ENCODE measurements at places on chromosomes 4 and X.
A peak's percentile ranks its signal among the peaks of the same experiment; 100 is the strongest.

DNA sequence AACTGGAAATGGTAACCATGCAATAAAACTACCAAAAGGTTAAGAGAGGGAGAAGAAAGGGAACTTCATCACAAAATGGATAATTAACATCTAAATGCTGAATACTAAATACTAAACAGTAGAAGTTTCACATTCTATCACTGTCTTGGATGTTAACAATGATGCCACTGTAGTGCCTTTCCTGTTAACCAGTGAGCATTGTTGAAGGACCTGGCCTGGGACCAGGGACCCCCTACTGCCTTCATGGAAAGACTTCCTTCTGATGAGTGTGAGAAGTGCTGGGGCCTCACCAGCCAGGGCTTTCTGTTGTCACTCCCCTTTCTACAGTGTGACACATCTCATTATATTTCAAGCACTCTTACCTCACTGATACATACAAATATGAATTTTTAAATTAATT, 739.3 kb upstream of the FTHL17 start:
- no peak for DNase-seq

GRCh38 chrX:119475389-119476101, 7.3 kb downstream of the SLC25A5 start:
- DNase-seq, result no peak

GRCh38 chrX:16063141-16063540, 60.2 kb upstream of the GRPR start:
- DNase-seq, result no peak

GRCh38 chrX:68846536-68846935, 17.7 kb downstream of the EFNB1 start:
- no peak for DNase-seq

DNA sequence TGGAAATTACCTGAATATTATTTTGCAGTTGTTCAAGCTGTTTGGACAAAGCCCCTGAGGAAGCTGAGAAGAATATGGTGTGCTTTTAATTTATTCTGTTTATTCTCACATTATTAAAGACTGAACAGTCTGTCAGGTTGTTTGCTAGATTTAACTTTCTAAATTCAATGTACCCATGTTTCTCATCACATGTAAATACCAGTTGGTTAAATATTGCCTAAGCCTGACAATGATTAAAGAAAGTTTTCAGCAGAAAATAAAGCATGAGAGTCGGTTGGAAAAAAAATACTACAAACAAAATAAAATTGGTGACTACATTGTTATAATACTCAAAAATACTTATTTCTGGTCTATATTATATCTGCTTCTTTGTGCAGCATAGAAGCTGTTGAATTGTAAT, 1974.7 kb downstream of the ARAP2 start:
- no peak for DNase-seq

- no peak for DNase-seq
Observed at GRCh38 chr4:150385606-150386005, 196.3 kb upstream of the MAB21L2 start.

DNA sequence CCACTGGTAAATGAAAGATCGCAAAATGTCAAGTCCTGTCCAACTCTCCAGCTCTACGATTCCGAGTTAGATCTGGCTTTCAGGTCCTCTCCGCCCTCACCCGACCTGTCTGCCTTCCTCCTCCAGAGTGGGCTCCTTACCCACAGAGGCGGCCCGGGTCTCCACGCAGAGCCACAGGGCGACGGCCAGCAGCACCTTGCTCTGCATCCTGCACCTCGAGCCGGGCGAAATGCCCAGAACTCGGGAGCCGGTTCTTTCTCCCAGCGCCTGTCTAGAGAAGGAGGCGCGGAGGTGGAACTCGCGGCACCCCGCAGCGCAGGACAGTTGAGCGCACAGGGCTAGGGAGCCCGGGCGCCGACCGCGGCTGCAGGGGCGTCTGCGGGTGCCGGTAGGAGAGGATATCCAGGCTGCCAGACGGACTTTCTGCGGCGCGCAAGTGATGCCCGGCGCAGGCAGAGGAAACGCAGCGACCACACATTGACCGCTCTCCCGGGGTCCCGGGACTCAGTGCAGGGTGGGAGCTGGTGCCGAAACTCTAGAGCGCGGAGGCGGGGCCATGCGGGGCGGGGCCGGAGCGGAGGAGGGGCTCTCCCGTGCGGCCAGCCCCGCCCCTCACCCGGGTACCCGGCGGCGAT, at the start of gene KDR:
TSS of gene KDR (minus strand) at position 509 of the 635 bp plus-strand sequence. CDS start at position 207, 302 bp downstream.
- no peak for DNase-seq

DNA sequence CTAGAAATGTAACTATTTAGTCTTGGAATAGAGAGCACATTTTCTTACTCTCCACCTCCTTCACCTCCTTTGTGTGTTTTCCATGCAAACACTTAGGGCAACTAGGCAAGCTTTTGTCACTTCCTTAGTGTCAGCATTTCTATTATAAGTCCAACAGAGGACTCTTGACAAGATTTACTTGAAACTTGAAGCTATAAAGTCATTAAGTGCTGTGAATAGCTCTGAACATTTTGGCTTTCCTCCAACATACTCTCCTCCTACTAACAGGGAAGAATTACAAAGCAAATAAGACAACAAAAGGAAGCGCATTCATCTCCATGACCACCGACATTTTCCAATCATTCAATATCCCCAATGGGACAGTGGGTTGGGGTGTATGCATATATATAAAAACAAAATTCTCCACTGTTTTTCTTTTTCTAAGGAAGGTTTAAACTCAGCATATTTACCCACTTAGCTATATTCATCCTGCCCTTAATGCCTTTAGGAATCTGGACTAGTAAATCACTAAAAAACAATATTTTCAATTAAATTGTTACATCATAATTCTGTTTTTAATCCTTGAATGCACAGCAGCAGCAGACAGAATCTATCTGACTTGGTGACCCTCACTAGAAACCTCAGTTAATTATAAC, 264.6 kb downstream of the SNCA start:
- DNase-seq, result no peak

DNA sequence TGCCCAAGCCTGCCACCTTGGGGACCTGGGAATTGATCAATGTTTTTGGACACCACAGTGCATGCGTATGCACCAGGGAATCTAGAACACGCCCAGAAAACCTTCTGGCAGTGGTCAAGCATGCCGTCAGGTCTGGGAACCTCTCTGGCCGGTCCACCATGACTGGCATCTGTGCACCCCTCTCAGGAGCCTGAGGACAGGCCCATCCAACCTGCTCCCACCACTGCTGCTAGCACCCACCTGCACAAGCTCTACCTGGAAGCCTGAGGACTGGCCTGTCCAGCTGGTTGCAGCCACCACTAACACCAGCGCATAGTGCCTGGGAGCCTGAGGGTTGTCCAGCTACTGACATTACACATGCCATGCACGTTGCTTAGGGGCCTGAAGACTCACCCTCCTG, 162.1 kb upstream of the GALNTL6 start:
- DNase-seq, result no peak

DNA sequence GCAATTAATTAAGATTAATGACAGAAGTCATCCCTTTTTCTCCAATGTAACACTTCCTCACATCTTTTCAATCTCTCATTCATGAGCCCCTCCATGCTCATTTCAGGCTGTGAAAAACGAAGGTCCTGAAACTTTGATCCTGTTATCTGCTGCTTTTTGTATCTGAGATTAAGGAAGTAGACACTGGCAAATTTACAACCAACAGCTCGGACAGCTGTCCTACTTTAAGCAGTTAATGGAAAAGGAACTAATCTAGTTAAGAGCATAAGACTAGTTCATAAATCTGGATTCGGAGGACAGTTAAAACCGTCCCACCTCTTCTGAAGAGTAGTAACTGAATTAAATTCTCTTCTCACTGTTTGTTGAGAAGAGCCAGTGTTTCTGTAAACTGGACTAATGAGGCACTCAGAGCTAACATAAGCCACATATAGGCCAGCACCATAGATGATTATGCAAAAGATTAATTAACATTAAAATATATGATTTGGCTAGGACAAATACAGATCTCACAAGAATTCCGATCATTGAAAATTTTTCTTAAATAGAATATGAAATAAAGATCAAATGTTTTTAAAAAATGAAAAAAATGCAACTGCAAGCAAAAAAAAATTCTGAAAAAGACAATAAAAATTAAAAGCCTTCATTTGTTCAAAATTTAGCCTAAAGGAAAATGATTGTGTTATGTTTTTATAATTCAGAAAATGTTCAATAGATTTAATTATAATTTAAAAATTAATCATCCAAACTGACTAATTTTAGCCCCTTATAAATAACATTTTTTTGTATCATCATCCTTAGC, 114.4 kb downstream of the ANTXR2 start:
- no peak for DNase-seq

DNA sequence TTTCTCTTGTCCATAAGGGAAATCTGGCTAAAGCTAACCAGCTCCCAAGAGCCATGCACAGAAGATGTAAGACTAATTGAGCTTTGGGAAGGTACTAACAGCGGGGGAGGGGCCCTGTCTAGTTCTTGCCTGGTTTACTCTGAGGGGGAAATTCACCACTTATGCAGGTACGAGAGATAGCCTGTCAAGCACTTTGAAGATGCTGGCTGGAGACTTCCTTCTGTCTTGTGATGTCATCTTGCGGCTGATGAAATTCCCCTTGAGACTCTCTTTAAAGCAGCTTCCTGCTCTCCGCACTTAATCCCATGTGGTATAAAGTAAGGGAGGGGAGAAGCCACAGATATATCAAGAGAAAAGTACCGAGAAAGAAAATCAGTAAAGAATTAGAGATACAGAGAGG, 345.3 kb downstream of the MAPK10 start:
- no peak for DNase-seq

GRCh38 chrX:18828832-18829404, 121.5 kb downstream of the PPEF1 start:
- DNase-seq, result peak; percentile 8

GRCh38 chrX:140744085-140744484, 34.5 kb downstream of the LINC00632 start:
- no peak for DNase-seq

GRCh38 chr4:10581022-10581421, 103.5 kb downstream of the CLNK start:
- no peak for DNase-seq

DNA sequence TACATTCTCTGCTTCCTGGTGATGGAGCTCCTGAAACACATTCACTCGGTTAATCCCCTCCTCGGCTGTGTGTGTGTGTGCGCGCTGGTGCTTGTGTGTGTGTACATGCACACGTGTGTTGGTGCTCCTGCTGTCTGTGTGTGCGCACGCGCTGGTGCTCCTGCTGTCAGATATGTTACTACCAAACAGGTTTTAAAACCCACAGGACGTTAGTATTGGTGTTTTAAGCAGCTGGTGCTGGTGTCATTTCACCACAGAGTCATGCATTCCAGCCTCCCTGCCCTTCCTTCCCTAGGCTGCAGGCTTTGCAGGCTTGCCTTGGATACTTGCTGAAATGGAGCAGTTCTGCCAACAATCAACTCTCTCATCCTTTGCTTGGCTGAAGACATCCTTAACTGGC, 48.1 kb upstream of the CPLX1 start:
- DNase-seq, result no peak

DNA sequence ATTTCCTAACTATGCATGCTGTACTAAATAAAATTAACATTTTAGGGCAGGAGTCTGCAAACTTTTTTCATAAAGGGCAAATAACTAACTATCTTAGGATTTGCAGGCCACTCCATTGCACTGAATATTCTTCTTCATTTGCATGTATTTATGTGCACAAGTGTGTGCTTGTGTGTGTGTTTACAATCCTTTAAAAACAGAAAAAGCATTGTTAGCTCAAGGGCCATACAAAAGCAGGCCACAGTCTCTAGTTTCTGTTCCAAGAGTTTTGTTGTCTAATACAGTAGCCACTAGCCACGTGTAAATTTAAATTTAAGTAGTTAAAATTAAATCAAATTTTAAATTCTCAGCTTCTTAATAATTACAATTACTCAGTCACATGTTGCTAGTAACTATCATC, 621.8 kb downstream of the TMA16 start:
- no peak for DNase-seq

- DNase-seq, result no peak
Observed at GRCh38 chr4:8610858-8611616, 18.5 kb downstream of the CPZ start.

DNA sequence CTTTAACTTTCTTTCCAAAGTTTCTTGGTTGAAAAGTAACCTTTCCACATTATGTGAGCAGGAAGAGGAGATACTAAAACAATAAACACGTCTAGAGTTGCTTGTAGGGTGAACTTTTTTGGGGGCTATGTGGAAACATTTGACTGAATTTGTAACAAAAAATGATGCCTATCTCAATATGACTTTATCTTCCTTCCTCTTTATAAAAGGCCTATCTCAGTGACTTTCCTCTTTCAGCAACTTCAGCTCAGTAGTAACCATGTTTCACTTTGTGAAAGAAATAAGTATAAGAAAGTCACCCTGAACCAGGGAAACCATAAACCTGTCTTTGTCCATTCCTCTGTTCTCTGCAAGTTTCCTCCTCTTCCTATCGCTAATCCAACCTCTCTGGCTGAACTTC, 124.7 kb upstream of the TMEM164 start:
- DNase-seq, result no peak

DNA sequence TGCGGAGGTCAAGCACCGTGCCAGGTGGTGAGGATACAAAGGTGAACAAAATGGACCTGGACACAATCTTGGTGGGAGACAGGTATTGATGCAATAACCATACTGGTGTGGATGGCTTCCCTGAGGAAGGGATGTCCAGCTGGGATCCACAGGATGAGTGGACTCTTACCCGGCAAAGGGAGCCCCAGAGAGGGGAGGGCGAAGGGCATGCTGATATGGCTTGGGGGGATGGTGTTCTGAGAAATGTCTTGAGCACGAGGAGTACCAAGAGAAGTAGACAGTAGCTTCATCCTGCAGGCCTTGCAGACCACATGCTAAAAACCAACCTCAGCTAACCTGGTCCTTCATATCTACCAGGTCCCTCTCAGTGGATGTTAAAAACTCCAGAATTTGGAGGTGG, 220.8 kb downstream of the NWD2 start:
- DNase-seq, result no peak

GRCh38 chrX:74540635-74541249, 73.7 kb downstream of the RLIM start:
- no peak for DNase-seq

GRCh38 chr4:61385256-61385655, 185.1 kb downstream of the ADGRL3 start:
- no peak for DNase-seq

- DNase-seq, result no peak
Observed at GRCh38 chr4:92387459-92388069, 83.8 kb downstream of the GRID2 start.

DNA sequence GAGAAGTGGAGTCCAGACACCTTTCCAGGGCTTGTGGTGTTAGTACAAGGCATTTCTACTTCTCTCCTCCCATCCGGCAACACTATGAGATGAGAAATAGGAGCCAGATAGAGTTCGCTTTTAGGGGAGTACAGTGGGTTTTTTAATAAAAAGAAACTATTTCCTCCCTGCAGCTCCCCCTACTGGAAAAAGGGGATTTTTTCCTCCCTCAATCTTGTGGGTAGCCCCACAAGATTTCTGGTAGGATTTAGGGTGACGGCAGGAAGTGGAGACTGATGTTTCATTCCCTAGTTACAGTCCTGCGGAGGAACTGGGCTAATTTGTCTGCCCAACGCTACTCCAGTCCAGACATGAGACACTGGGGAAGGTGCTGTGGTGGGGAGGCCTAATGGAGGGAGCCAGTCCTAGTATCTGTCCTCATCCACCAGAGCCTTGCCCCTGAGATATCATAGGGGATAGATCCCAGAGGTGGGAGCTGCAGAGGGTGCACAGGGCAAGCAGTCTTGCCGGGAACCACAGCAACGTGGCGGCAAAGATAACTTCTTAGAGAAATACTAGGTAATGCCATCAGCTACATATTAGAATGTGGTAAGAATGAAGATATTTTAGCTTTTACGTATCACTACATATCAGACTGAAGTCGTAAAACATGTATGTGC, 45.5 kb upstream of the PRKG2 start:
- no peak for DNase-seq

- DNase-seq, result no peak
Observed at GRCh38 chr4:98748609-98749008, 90.2 kb upstream of the TSPAN5 start.

GRCh38 chr4:119034276-119035008, 101.2 kb upstream of the MYOZ2 start:
- no peak for DNase-seq
